ENCODE measurements at places on chromosomes 12 and 14.
A peak's percentile ranks its signal among the peaks of the same experiment; 100 is the strongest.

DNA sequence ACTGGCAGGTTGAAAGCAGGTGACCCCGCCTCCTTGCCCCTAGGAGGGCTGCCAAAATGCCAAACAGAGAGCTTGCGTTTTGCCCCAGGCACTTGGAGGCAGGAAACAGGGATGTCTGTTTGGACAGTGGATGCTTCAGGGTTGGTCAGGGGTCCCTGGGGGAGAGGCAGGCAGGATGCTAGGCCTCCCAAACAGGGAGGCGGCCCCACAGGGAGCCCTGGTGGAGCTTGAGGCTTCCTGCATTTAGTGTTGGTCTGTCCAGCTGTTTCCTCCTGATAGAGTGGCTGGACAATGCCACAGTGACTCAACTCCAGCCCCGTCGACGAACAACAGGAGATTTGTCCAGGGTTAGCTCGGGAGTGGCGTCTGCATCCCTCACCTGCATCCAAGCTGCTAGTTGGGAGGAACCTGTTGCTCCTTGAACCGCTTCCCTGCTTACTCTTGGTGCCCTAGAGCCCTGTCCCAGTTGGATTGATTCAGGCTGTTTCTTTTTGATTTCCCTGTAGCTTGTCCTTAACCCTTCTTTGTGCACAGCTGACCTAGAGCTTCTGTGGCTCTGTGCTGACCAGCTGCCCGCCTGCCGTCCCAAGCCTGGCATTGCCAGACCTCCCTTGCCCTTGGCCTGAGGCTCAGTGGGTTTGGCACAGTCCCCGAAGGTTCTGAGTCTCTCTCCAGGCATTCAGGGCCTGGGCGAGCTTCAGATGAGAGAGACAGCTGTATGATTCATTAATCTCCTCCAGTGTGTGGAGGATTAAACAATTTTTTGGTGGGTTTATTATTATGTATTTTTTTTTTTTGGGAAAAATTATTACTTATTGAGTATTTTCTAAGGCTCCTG, 45.9 kb downstream of the TSPAN9 start:
- peak; percentile 90 for DNase-seq

DNA sequence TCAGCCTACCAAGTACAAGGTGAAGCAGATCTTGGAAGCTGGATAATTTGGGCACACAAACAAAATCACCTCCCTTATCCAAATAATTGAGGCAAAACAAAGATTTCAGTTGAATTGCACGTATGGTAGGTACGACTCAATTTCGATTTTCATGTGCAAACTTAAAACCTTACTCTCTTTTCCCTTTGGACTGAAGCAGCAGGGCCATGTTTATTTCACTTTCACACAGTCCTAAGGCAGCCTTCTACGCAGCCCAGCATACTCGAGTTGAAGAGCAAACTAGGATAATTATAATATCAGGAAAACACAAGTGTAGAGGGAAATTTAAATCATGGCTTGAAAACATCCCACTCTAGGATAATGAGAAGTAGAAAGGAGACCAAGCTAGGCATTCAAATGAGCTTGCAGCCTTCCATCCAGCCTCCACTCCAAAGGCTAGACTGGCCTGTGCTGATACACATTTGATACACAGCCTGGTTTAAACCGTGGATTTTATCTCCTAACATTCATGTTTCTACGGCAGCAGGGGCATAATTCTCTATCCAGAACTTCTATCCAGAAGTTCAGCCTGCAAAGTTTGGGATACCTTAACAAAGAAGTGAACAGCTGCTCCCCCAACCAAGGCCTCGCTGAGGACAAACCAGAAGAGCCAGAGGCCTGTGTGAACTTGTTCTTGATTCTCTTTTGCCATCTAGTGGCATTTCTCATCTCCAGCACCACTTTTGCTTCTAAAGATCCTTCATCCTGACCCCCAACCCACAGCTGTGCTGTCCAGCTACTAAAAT, 2.4 kb upstream of the RNASE7 start:
- peak; percentile 67 for DNase-seq

DNA sequence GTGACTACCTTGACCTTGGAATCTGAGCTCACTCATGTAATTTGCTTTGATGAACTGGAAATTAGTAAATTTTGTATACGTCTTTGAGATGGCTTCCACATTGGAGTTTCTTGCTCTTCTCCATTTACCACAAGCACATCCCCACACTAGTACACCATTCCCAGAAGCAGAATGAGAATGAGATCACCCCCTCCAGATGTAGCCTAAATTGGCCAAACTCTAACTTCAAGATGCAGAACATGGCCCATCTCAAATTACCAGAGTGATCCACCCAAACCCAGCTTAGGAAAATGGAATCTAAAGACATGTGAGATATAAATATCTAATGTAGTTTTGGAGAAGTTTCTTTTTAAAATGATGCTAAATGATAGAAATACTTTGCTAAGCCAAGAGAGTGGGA, 9.5 kb upstream of the TAS2R20 start:
- DNase-seq = no peak

GRCh38 chr12:118061873-118062843, 1.2 kb upstream of the WSB2 start:
- DNase-seq = peak; percentile 80

- DNase-seq = peak; percentile 97
Observed at GRCh38 chr12:28583701-28584261, 393.5 kb downstream of the CCDC91 start.

- DNase-seq = no peak
Observed at GRCh38 chr12:24230061-24230701, 280.7 kb upstream of the SOX5 start.

GRCh38 chr12:1791104-1791841, 29.1 kb upstream of the LRTM2 start:
- peak; percentile 70 for DNase-seq

DNA sequence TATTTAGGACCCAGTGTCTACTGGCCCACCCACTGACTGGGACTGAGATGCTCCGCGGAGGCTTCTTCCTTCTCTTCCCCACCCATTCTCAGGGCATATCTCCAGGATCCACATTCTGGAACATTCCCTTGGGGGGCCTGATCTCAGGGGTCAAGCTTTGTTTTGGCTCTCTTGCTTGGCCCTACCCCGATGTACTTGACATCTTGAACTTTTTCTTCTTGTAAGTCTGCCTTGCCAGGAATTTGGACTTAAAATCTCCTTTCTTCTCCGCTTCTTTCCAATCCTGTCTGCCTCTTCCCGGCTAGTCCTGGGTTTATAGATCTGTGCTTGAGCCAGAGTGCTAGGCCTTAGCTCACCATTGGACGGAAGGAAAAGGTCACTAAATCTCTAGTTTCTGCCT, 22.1 kb downstream of the DACT1 start:
- DNase-seq = no peak

GRCh38 chr12:6321905-6322304, 11.4 kb downstream of the PLEKHG6 start:
- DNase-seq = no peak

DNA sequence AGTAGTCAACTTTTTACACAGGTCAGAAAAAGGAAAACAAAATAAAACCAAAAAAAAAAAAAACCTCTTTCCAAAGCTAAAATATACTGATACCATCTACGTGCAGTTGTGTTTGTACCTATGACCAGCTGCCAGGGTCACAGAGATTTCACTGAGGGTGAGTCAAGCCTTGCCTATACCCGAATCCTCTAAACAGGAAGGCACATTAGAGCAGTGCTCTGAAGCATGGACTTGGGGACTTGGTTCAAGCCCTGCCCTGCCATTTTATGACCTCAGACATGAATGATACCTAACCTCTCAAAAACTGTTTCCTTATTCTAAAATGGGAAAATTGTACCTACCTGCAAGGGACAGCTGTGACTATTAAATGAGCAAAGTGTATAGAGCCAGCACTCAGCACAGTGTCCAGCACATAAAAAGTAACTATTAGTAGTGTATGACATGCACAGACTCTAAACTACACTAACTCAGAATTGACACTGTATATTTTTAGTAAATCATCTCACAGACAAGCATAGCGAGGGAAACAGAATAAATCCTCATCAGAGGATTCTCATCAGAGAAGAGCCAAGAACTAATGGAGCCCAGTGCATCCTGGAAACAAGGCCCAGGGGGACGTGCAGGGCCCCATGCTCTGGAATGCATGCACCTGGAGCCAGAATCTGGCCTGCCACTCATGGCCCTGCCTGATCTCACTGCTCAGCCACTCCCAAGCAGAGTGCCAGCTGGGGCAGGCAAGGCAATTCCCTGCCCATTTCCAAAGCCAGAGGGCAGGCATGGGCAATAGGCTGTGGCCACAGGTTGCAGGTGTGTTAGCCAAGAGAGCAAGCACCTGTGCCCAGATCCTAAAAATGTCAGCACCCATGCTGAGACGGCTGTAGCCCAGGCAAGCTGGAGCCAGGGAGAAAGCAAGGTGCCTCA, 57.0 kb downstream of the NT5DC3 start:
- no peak for DNase-seq

GRCh38 chr14:76541594-76542219, 165.8 kb downstream of the ESRRB start:
- DNase-seq = no peak

DNA sequence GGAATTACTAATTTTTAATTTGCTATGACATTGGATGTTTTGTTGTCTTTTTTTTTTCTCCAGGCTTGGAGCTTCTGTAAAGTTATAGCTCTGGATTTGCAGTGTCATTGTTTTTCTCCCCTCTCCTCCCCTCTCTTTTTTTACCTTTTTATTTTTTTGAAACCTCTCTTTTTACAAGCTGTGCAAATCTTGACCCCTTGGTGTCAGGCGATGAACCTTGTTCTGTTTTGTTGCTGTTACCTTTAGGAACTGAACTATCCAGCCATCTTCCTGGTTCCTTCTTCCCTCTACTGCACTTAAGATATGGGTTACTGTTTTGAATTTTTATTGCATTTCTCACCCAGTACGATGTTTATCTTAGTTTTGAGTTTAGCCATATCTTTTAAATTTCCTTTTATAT, 13.7 kb downstream of the KTN1 start:
- DNase-seq = no peak

DNA sequence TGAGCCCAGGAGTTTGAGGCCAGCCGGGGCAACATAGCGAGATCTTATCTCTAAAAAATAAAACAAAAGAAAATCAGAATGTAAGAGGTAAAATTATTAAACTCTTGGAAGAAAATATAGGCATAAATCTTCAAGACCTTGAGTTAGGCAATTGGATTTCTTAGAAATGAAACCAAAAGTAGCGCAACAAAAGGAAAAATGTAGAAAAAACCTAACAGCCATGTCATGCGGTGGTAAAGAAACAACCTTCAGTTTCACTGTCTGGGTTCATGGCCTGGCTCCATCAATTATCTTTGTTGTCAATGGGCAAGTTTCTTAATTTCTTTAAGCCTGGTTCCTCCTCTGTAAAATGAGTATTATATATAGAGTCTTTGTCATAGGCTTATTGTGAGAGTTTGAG, 5.6 kb upstream of the GCH1 start:
- DNase-seq = no peak

DNA sequence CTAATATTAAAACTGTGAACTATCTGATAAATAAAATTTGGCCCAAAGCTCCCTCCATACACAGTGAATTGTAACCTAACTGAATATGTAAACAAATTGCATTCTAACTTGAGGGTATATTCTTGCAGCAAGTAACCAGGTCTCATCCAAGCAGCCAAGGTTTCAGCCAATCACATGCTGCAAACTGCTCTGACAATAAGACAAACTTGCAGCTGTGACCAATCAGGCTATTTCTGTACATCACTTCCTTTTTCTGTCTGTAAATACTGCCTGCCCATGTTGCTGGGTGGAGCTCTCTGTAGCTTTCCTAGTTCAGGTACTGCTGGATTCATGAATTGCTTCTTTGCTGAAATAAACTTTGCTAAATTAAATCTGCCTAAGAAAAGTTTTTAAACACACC, 499.0 kb downstream of the GALC start:
- DNase-seq = no peak

DNA sequence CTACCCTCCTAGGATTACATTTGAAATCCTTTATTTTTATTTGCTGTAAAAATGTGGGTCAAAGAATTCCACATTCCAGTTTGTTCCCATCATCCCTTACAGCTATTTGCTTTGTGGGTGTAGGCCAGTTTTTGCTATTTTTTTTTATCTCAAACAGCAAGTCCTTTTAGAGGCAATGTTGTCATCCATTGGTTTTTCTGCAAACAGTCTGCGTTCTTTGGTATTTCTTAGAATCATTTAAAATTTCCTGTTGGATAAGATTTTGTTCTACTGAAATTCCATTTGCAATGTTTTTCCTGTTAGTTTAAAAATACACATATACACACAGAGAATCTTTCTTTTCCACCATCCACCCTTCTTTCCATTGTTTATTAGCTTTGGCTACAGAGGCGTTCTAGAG, 53.3 kb upstream of the STK38L start:
- peak; percentile 91 for DNase-seq

DNA sequence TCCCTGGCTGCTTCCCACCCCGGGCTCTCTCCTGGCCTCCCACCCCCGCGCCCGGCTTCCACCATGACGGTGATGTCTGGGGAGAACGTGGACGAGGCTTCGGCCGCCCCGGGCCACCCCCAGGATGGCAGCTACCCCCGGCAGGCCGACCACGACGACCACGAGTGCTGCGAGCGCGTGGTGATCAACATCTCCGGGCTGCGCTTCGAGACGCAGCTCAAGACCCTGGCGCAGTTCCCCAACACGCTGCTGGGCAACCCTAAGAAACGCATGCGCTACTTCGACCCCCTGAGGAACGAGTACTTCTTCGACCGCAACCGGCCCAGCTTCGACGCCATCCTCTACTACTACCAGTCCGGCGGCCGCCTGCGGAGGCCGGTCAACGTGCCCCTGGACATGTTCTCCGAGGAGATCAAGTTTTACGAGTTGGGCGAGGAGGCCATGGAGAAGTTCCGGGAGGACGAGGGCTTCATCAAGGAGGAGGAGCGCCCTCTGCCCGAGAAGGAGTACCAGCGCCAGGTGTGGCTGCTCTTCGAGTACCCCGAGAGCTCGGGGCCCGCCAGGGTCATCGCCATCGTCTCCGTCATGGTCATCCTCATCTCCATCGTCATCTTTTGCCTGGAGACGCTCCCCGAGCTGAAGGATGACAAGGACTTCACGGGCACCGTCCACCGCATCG, 1.8 kb downstream of the KCNA1 start:
- DNase-seq = no peak

- DNase-seq = no peak
Observed at GRCh38 chr12:103334466-103334865, 161.3 kb downstream of the C12orf42 start.

DNA sequence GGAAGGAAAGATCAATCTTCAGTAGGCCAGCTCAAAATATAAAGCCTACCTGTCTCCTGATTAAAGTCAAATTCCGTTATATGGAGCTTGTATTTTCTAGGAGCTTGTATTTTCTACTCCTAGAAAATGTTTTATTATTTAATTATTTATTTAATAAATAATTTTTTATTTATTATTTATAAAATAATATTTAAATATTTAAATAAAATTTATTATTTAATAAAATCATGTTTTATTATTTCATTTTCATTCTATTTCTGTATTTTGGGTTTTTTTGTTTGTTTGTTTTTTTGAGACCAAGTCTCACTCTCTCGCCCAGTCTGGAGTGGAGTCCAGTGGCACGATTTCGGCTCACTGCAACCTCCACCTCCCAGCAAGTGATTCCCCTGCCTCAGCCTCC, 9.7 kb downstream of the OR6C75 start:
- DNase-seq = no peak

GRCh38 chr12:70885956-70886355, 34.6 kb downstream of the PTPRR start:
- DNase-seq = no peak

- no peak for DNase-seq
Observed at GRCh38 chr12:79433465-79434072, 257.2 kb downstream of the PAWR start.

GRCh38 chr12:65182012-65182739, 12.8 kb downstream of the LEMD3 start:
- no peak for DNase-seq

- DNase-seq = no peak
Observed at GRCh38 chr12:94157981-94158411, 9.6 kb downstream of the PLXNC1 start.

GRCh38 chr12:112528521-112528920, 109.8 kb downstream of the PTPN11 start:
- DNase-seq = no peak

Data from EH (cell line).